ENCODE measurements at places on chromosomes 12 and 14. TPM values are rescaled to one million over a fixed set of nuclear protein-coding genes. Genes with fewer than 3 reads are reported as not detected.

Gene TPH2
- not detected for total RNA-seq

Gene TEX52
- total RNA-seq: not detected

Gene SPSB2
- total RNA-seq: 11.3 TPM

Gene OR6C70
- not detected for total RNA-seq

Gene LIN52
- total RNA-seq: 13.8 TPM

Gene TTC6
- 0.88 TPM for total RNA-seq

Gene CLEC4C
- 0.29 TPM for total RNA-seq

Gene OR6C3
- not detected for total RNA-seq

Gene FOXA1
- 3.2 TPM for total RNA-seq
